ENCODE measurements at places on chromosomes 13 and 19.

DNA sequence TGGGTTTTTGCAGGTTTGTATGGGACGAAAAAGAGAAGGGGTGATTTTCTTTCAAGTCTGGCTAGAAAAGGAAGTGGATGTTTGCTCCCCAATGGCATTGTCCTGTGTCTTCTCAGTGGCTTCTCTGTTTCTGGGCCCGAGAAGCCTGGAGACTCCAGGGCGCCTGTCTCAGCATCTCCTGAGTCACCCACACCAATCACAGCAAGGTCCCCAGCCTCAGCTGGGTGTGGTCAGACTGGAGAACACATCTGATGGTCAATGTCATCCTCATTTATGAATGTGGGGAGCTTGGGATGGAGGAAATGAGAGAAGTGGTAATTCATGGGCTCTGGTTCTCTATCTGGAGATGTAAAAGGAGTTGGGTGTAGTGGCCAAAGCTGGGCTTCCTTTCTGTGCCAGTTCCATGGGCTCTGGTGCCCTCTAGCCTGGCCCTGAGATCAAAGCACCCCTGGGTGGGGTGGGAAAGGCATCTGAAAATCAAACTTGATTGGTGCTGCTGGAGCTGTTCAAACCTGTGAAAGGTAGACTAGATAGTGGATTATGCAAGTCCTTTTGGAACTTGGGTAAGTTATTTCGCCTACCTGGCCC lies 13.4 kb downstream of the RASL11A start:
- no peak for DNase-seq

GRCh38 chr13:46097015-46097414 lies 7.8 kb downstream of the CPB2 start:
- DNase-seq = no peak

- DNase-seq = no peak
These were observed 10.3 kb downstream of the DNAJB1 start for GRCh38 chr19:14507704-14508542.

- no peak for DNase-seq
These were observed 8.9 kb downstream of the NDUFB7 start for GRCh38 chr19:14562660-14563589.

DNA sequence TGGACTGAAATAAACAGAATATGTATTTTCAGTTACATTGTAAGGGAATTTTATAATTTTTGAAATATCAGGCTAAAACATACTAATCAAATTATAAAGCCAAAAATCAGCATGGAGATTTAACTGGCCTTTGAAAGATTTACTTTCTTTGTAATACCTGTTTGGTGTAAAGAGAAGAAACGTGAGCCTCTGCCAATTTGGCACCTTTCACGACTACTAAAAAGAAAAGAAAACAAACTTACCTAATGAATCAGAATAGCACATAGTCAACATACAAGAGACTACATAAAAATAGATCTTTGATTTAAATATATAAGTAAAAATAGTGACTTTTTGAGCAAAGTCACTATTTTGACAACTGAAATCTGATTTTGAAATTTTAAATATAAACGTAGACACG lies 87.4 kb downstream of the RBM26 start:
- no peak for DNase-seq

DNA sequence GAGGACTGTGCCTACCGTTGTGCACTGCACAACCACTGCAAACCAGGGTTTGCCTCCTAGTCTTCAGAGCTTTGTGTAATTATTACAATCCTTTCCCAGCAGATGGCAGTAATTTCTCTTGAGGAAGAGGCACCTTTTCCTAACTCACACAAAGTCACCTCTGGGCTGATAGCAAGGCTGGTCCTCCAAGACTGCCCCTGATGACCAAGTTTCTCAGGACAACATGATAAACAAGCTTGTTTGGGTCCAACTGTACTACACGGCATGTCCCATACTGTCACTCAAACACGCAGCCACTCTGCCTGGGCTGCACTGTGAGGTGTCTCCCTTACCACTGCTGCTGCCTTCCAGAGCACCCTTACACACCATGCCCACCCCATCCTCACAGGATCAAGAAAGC lies 39.3 kb downstream of the RFXAP start:
- no peak for DNase-seq

- no peak for DNase-seq
These were observed 384.5 kb upstream of the GPC6 start for GRCh38 chr13:92842145-92842544.

DNA sequence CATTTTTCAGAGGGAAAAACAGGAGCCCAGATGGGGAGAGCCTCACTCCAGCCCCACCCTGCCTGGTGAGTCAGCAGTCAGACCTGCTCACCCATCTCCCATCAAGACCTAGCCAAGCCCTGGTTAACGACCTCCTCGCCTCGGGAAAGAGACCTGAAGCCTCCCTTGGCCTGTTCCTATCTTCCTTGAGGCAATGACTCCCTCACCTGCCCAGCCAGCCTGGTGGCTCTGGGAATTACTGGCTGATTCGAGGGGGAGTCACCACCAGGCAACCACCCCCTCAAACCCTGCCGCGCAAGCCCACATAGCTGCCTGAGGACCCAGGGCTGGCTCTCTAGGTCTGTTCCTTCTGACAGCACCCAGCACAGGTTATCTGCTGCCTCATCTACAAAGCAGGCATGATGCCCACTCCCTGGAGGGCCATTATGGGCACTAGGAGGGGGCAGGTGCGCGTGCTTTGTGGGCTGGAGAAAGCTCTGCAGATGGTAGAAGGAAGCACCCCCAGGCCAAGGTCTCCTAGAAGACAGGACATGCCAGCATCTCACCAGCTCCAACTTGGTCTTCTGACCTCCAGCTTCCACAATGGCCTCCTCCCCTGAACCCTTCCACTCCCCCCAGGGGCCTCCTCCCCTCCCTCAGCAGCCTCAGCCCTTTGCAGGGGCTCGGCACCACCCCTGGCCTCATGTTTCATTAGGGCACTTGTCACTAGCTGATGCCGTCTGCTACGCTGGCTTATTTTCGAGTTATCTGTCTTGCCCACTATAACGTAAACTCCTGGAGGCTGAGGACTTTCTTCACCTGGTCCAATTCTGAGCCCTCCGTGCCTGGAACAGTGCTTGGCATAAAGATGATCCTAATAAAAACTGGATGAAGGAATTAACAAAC lies 10.4 kb downstream of the DEDD2 start:
- DNase-seq = no peak

DNA sequence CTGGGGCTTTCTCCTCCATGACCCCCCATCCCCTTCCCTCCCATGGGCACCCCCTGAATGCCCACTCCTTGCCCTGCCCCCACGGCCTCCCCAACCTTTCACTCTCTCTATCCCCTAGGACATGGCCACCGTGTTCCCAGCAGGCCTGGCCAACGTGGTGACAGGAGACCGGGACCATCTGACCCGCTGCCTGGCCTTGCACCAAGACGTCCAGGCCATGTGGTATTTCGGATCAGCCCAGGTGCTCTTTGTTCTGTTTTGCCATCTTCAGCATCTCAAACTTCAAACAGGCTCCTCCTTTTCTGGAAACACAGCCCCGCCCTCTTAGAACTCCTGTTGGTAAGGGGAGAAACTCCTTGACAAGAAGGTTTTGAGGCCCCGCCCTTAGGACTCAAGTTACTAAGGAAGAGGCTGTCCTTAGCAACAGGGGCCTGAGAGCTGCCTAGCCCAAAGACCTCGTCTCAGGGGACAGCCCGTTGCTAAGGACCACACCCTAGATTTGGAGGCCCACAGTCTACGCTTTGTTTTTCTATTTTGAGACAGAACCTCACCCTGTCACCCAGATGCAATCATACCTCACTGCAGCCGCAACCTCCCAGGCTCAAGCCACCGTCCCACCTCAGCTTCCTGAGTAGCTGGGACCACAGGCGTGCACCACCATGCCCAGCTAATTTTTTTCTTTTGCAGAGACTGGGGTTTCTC lies 5.1 kb upstream of the FLT3LG start:
- DNase-seq = peak; percentile 71

DNA sequence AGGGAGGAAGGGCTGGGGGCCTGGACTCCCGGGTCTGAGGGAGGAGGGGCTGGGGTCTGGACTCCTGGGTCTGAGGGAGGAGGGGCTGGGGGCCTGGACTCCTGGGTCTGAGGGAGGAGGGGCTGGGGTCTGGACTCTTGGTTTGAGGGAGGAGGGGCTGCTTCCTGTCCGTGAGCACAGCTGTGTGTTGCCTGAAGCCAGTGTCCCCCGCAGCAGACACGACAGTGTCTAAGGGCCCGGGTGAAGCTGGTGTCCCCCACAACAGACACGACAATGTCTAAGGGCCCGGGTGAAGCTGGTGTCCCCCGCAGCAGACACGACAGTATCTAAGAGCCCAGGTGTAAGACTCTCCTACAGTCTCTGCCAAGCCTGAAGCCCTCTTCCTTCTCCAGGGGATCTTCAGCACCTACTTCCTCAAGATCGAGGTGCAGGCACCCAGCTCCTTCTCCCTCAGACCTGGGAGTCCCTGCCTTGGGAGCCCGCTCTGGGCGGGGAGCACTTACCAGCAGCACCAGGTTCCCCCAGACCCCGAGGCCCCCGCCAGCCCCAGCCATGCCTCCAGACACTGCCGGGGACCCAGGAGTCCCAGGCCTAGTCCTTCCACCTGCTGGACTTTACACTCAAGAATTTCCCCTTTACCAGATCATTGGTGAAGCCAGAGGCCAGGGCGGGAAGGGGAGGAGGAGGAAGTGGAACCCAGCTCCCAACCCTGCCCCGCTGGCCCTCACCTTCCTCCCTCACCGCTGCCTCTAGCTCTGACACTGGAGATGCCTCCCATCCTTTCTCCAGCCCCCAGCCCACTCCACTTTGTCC lies at the start of gene PTPRH:
Gene PTPRH (minus strand): TSS at position 622 of the 813 bp plus-strand sequence. CDS start 68 bp downstream, at position 554.
- no peak for DNase-seq

- DNase-seq = no peak
These were observed 57.2 kb downstream of the WASF3 start for GRCh38 chr13:26614721-26615120.

GRCh38 chr19:6464070-6464873 lies at the start of gene CRB3:
CRB3 (plus strand) TSS chr19:6464271; CDS start chr19:6464702, 431 bp downstream.
- peak; percentile 51 for DNase-seq

DNA sequence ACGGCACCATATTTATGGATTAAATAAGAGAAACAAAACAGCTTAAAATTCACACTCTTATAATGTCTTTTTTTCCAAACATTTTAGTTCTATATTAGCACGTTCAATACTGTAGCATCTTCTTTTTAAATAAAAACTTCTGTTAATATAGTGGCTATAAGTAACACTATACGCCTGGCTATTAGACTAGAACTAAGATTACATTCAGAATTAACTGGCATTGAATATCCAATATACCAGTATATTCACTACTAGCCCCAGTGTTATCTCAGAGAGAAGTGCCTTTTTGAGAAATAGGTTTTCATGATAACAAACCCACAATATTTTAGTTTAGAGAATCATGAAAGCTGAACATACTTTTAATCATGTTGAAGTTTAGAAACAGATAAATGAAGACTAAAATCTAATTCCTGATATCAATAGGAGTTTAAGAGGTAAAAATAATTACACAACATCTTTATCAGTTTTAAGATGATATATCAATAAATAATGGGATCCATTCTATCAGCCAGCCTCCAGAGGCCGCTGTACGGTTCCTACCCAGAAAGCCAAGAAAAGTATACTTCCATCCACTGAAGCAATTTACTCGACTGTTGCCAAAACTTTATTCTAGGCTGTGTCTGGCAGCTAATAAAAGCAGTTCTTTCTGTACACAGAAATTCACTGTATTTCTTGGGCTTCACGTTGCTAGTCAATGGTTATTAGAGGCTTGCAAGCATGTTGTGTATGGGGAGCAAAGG lies 1113.4 kb upstream of the MIR17HG start:
- DNase-seq = no peak

DNA sequence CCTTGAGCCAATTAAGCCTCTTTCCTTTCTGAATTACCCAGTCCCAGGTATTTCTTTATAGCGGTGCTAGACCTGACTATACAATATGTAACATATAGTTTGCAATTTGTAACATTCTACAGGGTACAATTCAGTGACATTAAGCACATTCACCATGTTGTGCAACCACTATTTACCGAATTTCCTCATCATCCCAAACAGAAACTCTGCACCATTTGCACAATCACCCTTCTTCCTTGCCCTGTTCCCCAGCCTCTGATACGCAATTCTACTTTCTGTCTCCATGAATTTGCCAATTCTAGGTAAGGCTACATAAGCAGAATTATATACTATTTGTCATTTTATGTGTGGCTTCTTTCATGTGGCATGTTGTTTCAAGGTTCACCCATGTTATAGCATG lies 13.7 kb upstream of the SIGLEC10 start:
- no peak for DNase-seq

DNA sequence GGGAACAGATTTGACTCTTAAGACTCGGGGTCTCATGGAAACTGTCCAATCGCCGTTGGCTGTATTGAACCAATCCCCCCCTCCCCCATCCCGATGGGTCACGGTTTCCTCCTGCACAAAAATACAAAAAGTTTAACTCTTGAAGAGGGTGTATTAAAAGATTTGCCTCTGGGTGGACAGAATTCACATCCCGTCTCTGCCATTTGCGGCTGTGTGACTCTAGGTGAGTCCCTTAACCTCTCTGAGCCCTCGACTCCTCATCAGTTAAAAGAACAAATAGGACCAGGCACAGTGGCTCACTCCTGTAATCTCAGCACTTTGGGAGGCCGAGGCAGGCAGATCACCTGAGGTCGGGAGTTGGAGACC lies 31.3 kb upstream of the FEM1A start:
- DNase-seq = no peak

DNA sequence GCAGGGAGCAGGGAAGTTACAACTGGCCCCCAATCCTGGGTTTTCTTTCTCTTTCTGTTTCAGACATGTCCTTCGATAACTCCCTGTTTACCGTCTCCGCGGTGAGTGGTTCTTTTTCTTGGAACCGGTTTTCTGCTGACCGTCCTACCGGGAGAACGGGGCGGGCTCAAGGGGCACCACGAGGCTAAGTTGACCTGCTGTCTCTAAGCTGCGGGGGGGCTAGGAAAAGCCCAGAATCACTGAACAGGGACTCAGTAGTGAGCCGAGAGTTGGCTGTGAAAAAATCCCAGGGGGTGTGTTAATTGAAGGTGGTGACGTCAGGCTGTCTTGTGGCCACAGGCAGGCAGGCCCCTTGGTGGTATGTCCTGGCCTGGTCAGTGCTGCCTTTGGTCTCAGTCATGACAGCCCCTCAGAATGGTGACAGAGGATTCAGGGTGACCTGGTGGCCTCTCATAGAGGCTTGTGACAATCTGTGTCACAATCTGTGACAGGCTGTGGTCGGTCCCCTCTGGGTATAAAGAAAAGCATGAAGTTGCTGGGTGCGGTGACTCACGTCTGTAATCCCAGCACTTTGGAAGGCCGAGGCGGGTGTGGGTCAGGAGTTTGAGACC lies 8.1 kb upstream of the CARM1 start:
- DNase-seq = no peak

- DNase-seq = no peak
These were observed 3.6 kb downstream of the NACC1 start for GRCh38 chr19:13121551-13122274.

GRCh38 chr13:21101865-21102576 lies 40.6 kb upstream of the LATS2 start:
- DNase-seq = no peak
